ENCODE measurements at places on chromosomes 6 and 20.
A peak's percentile ranks its signal among the peaks of the same experiment; 100 is the strongest.

- DNase-seq, result no peak
Observed at GRCh38 chr20:37543828-37544227, 16.2 kb upstream of the BLCAP start.

GRCh38 chr6:98836962-98837944 lies 2.9 kb downstream of the POU3F2 start:
- DNase-seq, result no peak

DNA sequence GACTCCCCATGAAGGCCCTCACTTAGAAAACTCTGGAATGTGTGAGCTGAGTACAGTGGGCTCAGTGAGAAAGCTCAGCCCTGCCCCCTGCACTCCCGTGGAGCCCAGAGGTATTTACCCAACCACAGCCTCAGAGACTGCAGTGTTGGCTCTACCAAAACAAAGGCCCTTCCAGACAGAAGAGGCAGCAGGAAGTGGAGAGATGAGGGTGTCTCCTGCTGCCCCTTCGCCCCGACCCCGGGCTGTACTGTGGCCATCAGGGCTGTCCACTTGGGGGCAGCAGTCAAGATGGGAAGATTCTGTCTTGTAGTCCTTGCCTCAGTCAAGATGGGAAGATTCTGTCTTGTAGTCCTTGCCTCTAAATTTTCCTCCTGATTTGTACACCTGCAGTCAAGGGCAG lies 341.3 kb downstream of the TAF4 start:
- DNase-seq, result no peak

DNA sequence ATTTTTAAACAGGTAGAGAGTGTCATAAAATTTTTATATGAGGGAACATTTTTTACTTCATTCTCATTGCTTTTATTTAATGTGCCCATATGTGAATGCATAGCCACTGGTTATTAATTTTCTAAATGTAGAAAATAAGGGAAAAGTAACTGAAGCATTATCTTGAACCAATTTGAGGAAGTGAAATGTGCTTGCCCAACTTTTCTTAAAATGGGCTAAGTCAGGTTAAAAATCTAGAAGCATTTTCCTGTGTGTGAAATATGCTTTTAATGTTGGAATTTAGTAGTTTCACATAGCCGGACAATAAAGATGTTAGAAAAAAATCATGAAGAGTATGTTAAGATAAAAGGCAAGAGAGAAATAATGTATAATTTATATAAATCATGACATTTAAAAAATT lies 3.8 kb downstream of the SEC23B start:
- no peak for DNase-seq

GRCh38 chr6:24766680-24767462 lies 7.9 kb upstream of the GMNN start:
- DNase-seq, result no peak

DNA sequence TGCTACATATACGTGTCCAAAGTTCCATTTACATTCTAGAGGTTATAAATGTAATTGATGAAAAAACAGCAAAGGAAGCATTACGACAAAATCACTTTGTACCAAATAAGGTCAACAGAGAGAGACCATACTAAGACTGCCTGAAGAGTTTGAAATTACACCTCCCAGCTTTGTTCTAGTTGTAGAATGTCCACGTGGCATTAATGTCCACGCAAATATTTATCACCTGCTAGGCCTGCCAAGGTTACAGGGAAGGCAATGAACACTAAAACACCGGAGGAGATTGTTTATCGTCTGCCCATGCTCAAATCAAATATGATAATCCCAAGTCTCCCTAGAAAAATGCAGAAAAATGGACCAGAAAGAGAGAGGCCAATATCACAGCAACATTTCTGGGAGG lies 6.2 kb downstream of the RALGAPA2 start:
- no peak for DNase-seq

DNA sequence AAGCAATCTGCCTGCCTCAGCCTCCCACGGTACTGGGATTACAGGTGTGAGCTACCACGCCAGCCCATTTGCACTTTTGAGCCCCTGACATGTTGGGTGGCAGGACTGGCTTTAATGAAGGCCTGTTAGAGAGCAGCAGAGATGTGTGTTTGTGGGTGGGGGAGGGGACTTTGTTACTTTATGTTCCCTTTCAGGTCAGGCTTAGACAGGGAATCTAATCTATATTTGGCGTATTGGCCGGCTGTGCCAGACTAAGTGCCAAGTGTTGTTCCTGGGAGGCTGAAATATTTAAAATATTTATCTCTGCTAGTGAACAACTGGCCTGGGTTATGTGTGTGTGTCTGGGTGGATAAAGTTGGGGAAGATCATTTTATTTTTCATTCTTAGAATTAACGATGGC lies 6.1 kb downstream of the GMPR start:
- peak; percentile 17 for DNase-seq

GRCh38 chr6:30915591-30915946 lies 1.5 kb downstream of the VARS2 start:
- peak; percentile 53 for DNase-seq

GRCh38 chr20:3243718-3244358 lies 4.8 kb upstream of the SLC4A11 start:
- DNase-seq, result no peak

GRCh38 chr20:4108495-4109306 lies 93.3 kb upstream of the RNF24 start:
- peak; percentile 74 for DNase-seq

DNA sequence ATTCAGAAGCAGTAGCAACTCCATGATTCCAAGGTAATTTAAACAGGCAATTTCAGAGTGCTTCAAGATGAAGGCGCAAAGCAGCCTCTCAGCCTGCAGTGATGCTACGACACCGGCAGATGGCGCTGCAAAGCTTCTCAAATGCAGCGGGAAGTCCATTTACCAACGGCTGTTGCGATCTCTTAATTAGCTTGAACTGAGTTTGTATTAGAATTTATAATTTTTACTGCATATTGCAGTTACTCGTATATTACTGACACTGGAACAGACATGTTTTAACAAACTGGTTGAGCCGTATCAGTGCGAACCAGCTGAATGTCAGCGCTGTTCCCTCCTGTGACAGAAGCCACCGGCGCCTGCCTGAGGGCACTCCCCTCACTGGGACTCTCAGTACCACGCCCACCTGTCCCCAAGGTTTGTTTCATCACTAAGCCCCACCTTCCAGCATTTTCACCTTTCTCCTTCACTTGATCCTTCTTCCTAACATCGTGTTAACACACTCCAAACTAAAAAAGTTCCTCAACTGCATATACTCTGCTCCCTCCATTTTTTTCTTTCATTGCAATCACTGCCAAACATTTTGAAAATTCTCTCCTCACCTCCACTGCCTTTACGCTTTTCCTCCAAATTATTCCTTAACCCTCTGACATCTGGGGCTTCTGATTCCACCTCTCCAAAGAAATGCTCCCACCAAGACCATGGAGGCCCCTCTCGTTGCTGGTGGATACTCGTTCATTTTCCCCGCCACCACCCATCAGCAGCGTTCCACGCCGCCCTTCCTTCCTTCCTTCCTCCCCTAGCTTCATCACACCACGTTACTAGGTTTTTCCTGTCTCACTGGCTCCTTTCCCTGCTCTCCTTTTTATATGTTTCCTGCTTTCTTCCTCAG lies 14.5 kb downstream of the GNL1 start:
- DNase-seq, result peak; percentile 77

GRCh38 chr20:46900086-46900485 lies 5.4 kb downstream of the EYA2 start:
- DNase-seq, result no peak

DNA sequence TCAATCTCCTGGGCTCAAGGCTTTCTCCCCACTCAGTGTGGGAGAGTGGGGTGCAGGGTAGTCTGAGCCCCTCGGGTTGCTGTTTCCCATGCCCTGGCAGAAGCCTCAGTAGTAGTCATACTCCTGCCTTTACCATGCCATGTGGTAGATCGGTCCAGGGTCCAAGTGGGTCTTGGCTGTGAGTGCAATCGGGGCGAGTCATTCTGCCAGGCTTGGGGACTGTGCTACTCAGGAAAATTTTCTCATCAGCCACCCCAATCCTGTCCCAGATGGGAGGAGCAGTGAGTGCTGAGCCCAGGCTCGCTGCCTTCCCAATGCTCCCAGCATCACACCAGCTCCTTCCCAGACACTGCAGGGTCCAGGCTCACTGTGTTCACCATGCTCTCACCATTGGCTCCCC lies 10.7 kb upstream of the RAET1L start:
- DNase-seq, result no peak

- peak; percentile 43 for DNase-seq
Observed at GRCh38 chr6:139732451-139732850, 358.0 kb upstream of the CITED2 start.

- DNase-seq, result no peak
Observed at GRCh38 chr6:32190911-32191677, 1.1 kb upstream of the PBX2 start.

DNA sequence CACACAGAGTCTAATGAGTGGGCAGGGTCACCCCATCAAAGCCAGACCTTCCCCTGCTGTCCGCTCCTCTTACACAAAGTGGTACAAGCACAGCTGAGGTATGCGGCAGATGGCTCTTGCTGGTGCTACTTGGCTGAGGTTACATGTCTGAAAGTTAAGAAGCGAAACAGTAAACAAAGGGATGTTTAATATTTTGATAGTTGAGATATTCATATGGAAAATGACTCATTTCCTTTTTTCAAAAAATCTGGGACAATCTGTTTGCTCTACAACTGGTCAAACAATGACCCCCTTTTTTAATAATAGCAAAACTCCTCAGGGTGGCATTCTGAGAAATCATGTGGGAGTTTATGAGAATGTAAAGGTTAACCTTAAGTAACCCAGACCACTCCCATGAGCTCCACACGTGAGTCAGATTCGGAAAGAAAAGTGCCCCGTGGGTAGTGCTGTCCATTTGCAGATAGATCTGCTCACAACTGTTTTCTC lies 245.3 kb downstream of the TBXT start:
- no peak for DNase-seq

- no peak for DNase-seq
Observed at GRCh38 chr6:41348934-41349333, 13.5 kb downstream of the NCR2 start.

DNA sequence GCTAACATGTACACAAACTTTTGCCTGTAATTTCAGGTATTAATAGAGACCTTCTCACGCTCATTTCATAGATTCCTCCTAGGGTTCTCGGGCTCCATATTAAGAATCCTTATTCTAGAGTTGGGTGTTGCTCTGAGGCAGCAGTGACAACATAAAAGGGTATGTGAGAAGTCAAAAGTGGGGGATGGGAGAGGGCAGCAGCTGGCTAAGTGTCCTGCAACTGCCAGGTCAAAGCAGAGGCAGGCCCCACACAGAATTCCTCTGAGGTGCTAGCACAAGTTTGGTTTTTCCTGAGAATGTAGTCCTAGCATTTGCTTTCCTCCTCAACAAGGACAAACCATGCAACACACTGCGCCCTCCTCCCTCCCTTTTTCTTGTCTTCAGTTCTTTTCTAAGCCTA lies 4.6 kb downstream of the NSFL1C start:
- DNase-seq, result no peak

- DNase-seq, result no peak
Observed at GRCh38 chr20:13677241-13677640, 38.5 kb upstream of the TASP1 start.

GRCh38 chr6:3409699-3410384 lies 47.0 kb downstream of the SLC22A23 start:
- DNase-seq, result peak; percentile 74

- no peak for DNase-seq
Observed at GRCh38 chr20:22692119-22692475, 107.7 kb upstream of the FOXA2 start.

DNA sequence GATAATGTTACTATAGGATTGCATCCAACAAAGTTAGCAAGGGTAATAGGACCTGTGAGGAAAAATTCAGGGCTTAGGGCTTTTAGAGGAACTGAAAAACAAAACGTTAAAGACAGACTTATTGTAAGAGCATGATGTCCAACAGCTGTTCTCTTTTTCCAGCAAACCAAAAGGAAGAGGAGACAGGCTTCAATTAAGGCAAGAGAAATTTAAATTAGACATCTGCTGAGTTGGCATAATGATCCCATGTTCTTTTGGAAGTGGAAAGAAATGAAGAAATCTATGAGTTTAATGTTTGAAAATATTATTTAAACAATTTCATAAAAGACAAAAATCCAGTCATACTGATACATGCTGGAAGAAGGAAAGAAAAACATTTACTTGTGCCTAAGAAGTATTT lies 95.7 kb upstream of the HMGCLL1 start:
- DNase-seq, result no peak

DNA sequence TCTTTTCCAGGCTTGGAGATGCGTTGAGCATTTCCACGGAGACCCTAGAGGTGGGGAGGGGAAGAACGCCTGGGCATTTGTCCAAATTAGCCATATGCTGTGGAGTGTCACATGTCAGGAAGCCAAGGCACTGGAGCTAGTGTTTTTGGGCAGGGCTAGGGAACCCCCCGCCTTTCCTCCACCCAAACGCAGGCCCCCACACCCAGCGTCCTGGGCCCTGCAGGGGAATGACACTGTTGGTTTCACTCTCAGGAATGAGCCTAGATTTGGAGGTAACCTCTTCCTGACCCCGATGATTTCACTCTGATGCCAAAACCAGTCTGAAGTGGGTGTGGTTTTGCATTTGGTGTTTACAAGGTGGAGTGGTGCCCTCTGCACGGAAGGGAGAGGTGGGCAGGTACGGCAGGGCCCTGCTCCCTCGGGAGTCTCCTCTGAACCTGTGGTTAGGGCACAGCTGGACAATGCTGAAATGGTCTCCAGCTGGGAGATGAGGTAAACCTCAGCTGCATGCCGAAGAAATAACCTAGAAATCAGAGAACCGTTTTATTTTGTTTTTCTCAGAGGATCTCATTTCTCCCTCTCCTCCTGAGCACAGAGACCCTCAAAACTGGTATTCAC lies 29.5 kb downstream of the MTHFD1L start:
- DNase-seq, result no peak

DNA sequence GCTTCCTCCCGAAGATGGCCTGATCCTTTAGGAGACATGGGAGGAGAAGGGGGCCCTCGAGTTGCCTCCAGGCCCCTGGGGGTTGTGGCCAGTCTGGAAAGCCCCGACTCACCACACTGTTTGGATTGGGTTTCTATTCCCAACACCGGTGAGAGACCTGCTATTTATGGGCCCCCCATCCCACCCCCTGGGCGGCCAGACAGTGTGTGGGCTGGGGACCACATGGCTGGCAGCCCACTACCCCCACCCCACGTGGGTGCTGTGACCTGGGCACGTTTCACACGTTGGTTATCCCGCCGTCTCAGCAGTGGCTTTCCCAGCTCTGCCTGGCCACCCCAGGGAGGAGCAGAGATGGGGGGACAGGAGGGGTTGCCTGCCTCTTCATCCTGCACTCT lies 116.1 kb downstream of the VEGFA start:
- no peak for DNase-seq

- DNase-seq, result no peak
Observed at GRCh38 chr6:149190224-149190831, 127.2 kb upstream of the TAB2 start.

DNA sequence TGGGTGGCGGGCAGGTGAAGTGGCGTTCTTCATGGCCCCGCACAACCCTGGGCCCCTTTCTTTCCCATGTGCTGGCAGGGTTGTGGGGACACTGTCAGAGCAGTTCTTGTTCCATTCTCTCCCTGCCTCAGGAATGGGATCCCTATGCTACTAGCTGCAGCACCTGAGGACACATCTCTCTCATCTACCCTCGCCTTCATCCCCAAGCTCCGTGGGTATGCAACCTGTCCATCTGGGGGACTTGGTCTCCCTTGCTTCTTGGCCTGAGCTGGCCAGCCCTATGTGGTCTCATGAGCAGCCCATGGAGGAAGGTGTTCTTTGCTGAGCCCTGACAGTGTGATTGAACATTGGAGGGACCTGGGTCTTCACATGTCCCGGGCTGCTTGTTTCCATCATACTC lies 24.2 kb downstream of the CST9L start:
- DNase-seq, result no peak

- DNase-seq, result no peak
Observed at GRCh38 chr6:75412969-75413662, 80.5 kb downstream of the FILIP1 start.

GRCh38 chr6:115830895-115831294 lies 229.8 kb downstream of the FRK start:
- no peak for DNase-seq
